ENCODE measurements at places on chromosomes 3 and 15. TPM values are rescaled to one million over a fixed set of nuclear protein-coding genes. Genes with fewer than 3 reads are reported as not detected.

DNA sequence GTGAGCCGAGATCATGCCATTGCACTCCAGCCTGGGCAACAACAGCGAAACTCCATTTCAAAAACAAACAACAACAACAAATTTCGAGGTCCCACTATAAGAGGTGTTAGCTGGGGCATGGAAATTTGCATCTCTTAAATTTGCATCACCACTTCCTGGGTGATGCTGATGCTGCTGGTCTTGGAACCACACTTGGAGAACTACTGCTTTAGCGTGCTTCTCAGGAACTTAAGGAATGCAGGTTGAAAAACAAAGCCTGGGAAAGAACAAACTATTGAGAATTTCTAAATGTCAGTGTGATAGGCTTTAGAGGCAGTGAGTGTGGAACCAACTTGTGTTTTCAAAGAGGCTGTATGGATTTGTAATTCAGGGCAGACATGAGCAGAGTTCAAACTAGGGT lies 858.4 kb upstream of the ARPP21 start:
- DNase-seq, result no peak

The REC114 gene
- total RNA-seq, result 4.6 TPM

GRCh38 chr15:78322243-78322642 lies 17.9 kb upstream of the CRABP1 start:
- no peak for DNase-seq

DNA sequence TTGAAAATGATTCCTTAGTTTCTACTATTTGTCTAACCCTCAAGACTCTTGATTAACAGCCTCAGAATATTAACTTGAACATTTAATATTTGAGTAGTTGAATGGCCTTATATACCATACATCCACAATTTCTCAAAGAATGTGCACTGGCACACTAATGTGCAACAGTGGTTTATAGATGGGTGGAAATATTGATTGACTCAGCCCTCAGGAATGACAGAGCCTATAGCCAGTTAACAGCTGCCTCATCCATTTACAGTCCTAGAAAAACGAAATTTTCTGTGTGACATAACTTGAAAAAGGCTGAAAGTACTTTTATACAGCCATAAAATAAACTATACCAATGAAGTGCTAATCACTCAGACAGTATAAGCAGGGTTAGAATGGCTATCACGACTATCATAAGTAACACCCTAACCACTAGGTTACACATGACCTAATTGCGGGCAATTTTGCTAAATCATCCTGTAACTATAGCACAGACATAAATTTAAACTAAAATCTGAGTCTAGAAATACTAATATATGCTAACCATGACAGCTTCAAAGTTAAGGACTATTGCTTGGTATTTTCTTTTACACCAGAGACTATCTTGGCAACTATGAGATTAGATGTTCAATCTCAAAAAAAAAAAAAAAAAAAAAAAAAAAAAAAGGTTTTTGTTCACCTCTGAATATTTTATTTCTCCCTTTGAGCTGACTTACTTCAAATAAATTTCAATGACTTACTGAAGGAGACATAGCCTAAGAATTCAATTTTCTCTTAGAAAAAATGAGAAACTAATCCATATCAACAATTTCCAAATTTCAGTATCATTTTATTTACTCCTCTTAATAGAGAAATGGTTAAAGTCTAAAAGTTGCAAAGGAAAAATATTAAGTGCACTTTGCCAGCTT lies 9.3 kb downstream of the SECISBP2L start:
- DNase-seq, result no peak
